Hematopoietic multipotent progenitor cell treated with erythropoietin and hydrocortisone succinate and interleukin-3 and kit ligand, for 17 days (in vitro differentiated cells): ENCODE measurements at places on chromosomes 7 and 10.

DNA sequence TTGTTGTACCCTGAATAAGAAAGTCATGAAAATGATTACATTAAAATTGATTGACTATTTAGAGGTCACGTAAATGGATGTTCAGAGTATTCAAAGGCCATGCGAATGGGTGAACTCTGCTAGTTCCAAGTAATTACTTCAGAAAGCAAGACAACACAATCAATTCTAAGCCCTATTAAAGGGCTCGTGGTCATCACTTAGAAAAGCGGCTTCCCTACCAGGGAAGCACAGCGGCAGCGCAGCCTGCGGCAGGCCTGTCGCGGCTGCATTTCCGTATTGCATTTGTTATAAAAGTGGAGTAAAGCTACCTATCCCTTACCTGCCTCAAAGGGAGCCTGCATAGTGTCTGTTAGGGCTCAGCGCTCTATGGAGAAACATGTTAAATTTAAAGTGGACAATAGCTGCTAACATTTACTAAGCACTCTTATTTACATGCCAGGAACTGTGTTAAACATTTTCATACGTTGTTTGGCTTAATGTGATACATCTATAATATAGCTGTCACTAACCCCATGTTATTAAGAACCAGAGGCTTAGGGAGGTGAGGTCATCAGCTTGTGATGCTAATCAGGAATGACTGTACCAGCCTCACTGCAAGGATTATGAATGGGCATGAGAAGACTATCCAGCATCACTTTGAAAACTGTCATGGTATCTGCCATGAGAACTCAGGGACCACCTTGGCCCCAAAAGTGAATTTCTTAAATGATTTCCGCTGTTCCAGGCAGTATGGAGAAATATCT, 187.5 kb downstream of the CELF2 start:
- DNase-seq = no peak

DNA sequence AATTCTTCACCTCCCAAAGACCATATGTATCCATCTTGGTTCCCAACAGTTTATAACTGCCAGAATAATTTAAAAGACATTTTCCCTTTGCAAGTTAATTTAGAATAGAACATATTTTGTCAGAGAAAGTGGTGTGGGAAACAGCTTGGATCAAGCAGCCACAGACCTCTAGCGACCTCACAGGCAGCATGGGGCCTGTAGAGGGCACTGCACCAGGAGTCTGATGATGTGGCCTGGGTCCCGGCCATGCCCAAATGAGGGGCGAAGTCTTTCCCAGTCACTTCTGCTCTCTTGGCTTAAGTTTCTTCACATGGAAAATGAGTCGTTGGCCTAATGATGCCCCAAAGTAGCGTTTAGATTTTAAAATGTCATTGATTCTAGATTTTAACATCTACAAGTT, 243.2 kb downstream of the SDK1 start:
- DNase-seq = no peak

DNA sequence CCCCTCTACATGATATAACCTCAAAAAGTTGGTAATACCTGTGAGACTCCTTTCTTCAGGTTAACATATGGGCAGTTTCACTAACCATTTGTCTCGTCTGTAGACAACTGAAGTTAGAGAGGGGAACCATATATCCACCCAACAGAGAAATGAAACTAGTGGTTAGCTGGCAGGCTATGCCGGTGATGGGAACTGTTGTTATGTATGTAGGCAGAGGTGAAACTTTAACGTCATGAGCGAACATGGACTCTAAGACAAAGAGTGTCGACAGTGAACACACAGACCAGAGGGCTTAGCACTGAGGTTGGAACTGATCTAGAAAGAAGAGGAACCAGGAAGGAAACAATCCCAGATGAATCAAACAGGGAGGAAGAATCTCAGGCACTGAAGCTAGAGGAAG, 112.4 kb downstream of the ELMO1 start:
- no peak for DNase-seq

GRCh38 chr7:102050864-102051460, 233.5 kb downstream of the CUX1 start:
- DNase-seq = no peak

DNA sequence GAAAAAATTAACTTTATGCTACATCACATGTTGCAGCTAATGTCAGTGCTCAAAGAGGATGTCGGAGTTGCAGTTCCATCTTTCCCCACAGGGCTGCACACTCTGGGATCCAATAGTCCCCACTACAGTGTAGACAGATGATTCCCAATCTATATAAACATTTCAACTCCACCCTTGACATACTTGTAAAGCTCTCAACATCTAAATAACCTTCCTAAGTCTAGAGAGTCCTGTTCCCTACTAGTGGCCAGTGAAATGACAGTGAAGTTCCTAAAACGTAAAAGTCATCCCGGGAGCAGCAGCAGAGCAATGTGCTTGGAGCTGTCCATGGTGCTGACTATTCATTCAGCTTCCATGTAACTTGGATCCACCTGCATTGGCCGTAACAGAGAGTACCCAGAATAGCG, 145.1 kb downstream of the GRM8 start:
- peak; percentile 27 for DNase-seq

DNA sequence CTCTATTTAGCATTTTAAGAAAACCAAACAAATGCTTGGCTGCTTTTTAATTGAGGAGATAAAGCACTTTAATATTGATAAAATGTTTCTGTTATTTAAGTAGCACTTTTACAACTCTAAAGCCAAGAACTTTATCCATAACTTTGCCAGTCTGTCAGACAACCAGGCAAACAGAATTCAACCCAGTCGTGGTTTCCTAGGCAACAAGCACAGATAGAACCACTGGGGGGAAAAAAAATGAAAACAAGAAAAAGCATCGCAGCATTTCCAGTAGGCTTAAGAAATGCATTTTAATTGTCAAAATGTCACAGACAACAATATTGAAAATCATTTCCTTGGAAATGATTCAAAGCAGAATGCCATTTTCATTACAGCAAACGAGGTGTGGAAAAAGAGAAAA, 323.4 kb downstream of the PARD3 start:
- no peak for DNase-seq

- DNase-seq = no peak
Observed at GRCh38 chr7:129188892-129189660, 643 bp downstream of the SMO start.

- no peak for DNase-seq
Observed at GRCh38 chr10:133125901-133126300, 34.1 kb upstream of the KNDC1 start.

- DNase-seq = no peak
Observed at GRCh38 chr10:117078168-117078837, 59.8 kb downstream of the VAX1 start.

GRCh38 chr10:16987976-16988610, 141.5 kb downstream of the CUBN start:
- no peak for DNase-seq

DNA sequence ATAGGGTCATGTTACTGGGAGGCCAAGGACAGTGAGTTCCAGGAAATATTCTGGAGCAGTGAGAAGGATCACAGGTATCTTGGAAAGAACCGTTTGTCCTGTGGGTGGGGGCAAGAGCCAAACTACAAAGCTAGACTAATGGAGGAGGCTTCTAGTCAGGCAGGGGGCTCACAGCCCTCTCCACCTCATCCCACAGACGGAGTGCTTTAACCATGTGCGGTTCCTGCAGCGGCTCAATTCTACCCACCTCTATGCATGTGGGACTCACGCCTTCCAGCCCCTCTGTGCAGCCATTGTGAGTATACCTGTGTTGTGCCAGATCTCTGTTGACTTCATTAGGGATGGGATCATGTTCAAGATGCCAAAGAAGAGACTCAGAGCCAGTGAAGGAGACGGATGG, 8.1 kb downstream of the SEMA4G start:
- no peak for DNase-seq

DNA sequence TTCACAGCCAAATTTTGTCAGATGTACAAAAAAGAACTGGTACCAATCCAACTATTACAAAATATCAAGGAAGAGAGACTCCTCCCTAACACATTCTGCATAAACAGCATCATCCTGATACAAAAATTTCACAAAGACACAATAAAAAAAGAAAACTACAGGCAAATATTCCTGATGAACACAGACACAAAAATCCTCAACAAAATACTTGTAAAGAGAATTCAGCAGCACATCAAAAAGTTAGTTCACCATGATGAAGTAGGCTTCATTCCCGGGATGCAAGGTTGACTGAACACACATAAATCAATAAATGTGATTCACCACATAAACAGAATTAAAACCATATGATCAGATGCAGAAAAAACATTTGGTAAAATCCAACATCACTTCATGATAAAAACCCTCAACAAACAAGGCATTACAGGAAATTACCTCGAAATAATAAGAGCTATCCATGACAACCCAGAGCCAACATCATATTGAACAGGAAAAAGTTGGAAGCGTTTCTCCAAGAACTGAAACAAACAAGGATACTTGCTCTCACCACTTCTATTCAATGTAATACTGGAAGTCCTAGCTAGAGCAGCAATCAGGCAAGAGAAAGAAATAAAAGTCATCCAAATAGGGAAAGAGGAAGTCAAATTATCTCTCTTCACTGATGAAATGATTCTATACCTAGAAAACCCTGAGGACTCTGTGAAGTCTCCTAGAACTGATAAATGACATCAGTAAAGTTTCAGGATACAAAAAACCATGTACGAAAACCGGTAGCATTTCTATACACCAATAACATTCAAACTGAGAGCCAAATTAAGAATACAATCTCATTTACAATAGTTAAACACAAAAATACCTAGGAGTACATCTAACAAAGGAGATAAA, 223.1 kb downstream of the REEP3 start:
- no peak for DNase-seq

- no peak for DNase-seq
Observed at GRCh38 chr10:5616046-5616445, 50.3 kb downstream of the ASB13 start.

GRCh38 chr10:124417895-124418725, 613 bp downstream of the OAT start:
- DNase-seq = peak; percentile 74
